ENCODE measurements at places on chromosomes 3 and 15. TPM values are rescaled to one million over a fixed set of nuclear protein-coding genes. Genes with fewer than 3 reads are reported as not detected.
A peak's percentile ranks its signal among the peaks of the same experiment; 100 is the strongest.

Gene NR2F2
- total RNA-seq = 44.2 TPM

Gene KIF15
- total RNA-seq = 14.0 TPM

Gene SCAMP5
- 28.4 TPM for total RNA-seq

Gene MESP1
- 1.5 TPM for total RNA-seq

DNA sequence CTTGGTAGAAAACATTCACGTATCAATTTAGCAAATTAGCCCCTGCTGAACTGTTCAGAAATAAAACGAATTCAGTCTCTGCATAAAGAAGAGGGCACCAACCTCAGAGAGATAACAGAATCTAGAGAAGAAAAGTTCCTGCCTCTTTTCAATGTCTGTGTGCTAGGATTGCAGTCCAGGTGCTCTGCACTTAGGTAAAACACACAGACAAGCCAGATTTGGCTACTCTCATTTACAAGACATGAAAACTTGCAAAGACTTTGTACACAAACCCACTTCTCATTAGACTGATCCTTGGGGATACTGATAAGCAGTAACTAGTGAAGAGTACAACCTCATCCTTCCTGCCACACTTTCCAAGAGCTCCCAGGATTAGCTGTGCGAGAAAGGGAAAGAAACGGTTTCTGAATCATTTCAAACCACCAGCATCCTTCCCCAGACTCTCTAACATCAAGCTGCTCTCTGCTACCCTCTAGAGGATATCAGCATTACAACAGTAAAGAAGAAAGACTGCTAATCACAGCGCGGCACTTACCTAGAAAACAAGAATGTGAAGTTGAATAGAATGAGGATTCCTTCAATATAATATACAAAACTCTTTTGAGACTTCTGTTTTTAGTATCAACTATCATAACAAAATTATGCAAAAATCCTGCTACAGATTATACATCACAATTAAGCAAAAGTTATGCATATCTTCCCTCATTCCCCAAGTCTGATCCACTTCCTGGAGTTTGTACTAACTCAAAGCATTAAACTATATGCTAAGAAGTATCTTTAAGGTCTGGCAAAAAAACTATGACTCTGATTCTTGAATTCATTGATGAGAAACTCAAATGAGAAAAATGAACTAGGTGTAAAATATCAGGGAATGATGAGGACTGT, 306.4 kb downstream of the MAGI1 start:
- H3K4me1 ChIP-seq = no peaks in the 10 kb centered on the region
- peak overlapping the region; percentile 10 for H3K27ac ChIP-seq
- H3K4me3 ChIP-seq = no peak overlapping the region
- peak; percentile 83 for DNase-seq
- no peaks in the 10 kb centered on the region for H3K36me3 ChIP-seq

- no peaks in the 10 kb centered on the region for H3K36me3 ChIP-seq
- no peak overlapping the region for H3K27ac ChIP-seq
- no peaks in the 10 kb centered on the region for H3K4me1 ChIP-seq
- no peaks in the 10 kb centered on the region for H3K27me3 ChIP-seq
Measured at GRCh38 chr15:50235794-50236193, 29.7 kb downstream of the HDC start.

- no peaks in the 10 kb centered on the region for H3K36me3 ChIP-seq
- H3K4me1 ChIP-seq = no peaks in the 10 kb centered on the region
- no peak overlapping the region for H3K27ac ChIP-seq
- no peak for DNase-seq
Measured at GRCh38 chr3:32703491-32703972, 18.5 kb downstream of the CNOT10 start.

- DNase-seq = no peak
Measured at GRCh38 chr15:89972085-89972484, 29.0 kb upstream of the ZNF710 start.

DNA sequence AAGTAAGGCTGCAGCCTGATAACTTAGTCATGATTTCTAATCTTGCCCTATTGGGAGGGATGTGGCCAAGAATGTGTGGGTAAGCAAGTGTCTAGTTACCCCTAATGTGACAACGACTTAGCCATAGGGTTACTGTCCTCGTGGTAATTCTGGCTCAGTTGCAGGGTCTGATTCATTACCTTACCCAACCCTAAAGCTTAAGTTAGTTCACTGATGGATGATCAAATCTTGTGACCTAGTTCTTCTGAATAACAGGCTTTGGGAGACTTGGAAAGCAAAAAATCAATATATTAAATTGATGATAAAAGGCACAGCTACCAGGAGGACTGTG, 1.6 kb upstream of the INTS14 start:
- no peak overlapping the region for H3K27ac ChIP-seq
- peaks cover 23% of the 10 kb centered on the region for H3K4me1 ChIP-seq
- no peak overlapping the region for H3K4me3 ChIP-seq
- no peak for DNase-seq
- no peaks in the 10 kb centered on the region for H3K27me3 ChIP-seq

GRCh38 chr15:95025924-95026728, 794.8 kb downstream of the MCTP2 start:
- no peaks in the 10 kb centered on the region for H3K36me3 ChIP-seq
- no peak for DNase-seq
- no peaks in the 10 kb centered on the region for H3K27me3 ChIP-seq
- H3K4me1 ChIP-seq = no peaks in the 10 kb centered on the region

GRCh38 chr3:127792541-127793292, 29.6 kb downstream of the MGLL start:
- DNase-seq = no peak
- no peaks in the 10 kb centered on the region for H3K27me3 ChIP-seq
- H3K4me3 ChIP-seq = no peak overlapping the region
- H3K4me1 ChIP-seq = peaks cover 37% of the 10 kb centered on the region
- H3K36me3 ChIP-seq = peaks cover 2% of the 10 kb centered on the region
- peak overlapping the region; percentile 54 for H3K27ac ChIP-seq

GRCh38 chr3:61563313-61564271, 2.2 kb downstream of the PTPRG start:
- DNase-seq = no peak
- peak overlapping the region; percentile 93 for H3K27ac ChIP-seq
- peak overlapping the region; percentile 70 for H3K4me3 ChIP-seq
- peaks cover 33% of the 10 kb centered on the region for H3K4me1 ChIP-seq

GRCh38 chr15:63896336-63897115, 62.8 kb upstream of the HERC1 start:
- no peaks in the 10 kb centered on the region for H3K27me3 ChIP-seq
- H3K4me1 ChIP-seq = peaks cover under 1% of the 10 kb centered on the region
- no peak overlapping the region for H3K4me3 ChIP-seq
- no peak for DNase-seq

DNA sequence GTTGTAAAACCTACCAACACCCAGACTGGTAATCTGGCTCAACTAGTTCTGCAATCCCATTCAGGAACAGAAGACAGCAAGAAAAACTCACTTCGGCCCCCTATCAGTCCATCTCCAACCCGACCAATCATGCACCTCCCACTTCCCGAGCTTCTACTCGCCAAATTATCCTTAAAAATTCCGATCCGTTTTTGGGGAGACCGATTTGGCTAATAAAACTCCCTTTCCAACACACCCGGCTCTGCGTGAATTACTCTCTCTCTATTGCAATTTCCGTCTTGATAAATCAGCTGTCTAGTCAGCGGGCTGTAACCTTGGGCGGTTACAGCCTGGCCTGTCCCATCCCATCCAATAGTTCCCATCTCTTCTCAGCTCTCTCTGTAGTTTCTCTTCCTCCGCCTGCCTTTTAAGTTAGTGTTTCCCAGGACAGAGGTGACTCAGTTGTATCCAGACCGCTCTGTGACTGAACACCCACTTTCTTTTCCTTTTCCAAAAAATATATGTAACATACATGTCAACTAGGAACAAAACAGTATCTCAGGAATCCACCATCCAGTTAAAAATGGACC, 780 bp upstream of the ACAD9 start:
- peak overlapping the region; percentile 95 for H3K4me3 ChIP-seq
- H3K36me3 ChIP-seq = peaks cover 11% of the 10 kb centered on the region
- H3K4me1 ChIP-seq = peaks cover 15% of the 10 kb centered on the region
- H3K27me3 ChIP-seq = no peaks in the 10 kb centered on the region

GRCh38 chr15:51617886-51618285, 4.7 kb downstream of the DMXL2 start:
- H3K4me1 ChIP-seq = peaks cover 2% of the 10 kb centered on the region
- H3K36me3 ChIP-seq = no peaks in the 10 kb centered on the region
- no peak overlapping the region for H3K4me3 ChIP-seq
- no peaks in the 10 kb centered on the region for H3K27me3 ChIP-seq

GRCh38 chr3:58414538-58415197, 19.0 kb downstream of the PDHB start:
- H3K4me3 ChIP-seq = no peak overlapping the region
- H3K27ac ChIP-seq = no peak overlapping the region
- peak; percentile 78 for DNase-seq
- peaks cover 34% of the 10 kb centered on the region for H3K36me3 ChIP-seq
- H3K4me1 ChIP-seq = peaks cover 4% of the 10 kb centered on the region
- no peaks in the 10 kb centered on the region for H3K27me3 ChIP-seq

- peaks cover 15% of the 10 kb centered on the region for H3K36me3 ChIP-seq
- H3K4me1 ChIP-seq = peaks cover 42% of the 10 kb centered on the region
- H3K27me3 ChIP-seq = no peaks in the 10 kb centered on the region
Measured at GRCh38 chr3:47283591-47284364, 1.0 kb downstream of the KLHL18 start.

- H3K36me3 ChIP-seq = no peaks in the 10 kb centered on the region
- no peak overlapping the region for H3K4me3 ChIP-seq
- DNase-seq = no peak
- H3K27ac ChIP-seq = no peak overlapping the region
- H3K4me1 ChIP-seq = peaks cover 46% of the 10 kb centered on the region
- peaks cover 2% of the 10 kb centered on the region for H3K27me3 ChIP-seq
Measured at GRCh38 chr15:70252951-70253320, 155.2 kb upstream of the TLE3 start.

DNA sequence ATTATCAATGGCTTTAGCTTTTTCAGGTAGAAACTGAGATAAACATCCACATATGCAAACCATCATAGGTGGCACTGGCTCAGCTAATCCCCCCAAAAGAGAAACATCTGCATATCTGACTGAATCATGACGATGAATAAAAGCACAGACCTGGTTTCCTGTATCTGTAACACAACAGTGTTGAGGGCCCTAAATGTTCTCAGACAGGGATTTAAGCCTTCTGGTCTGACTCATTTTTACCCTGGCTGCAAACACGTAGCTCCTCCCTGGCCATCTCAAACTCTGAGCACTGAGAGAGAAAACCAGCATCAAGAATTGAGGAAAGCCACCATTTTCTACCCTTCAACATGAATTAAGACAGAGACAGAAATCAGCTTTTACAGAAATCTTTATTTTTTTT, 35.2 kb downstream of the GLB1 start:
- no peaks in the 10 kb centered on the region for H3K4me1 ChIP-seq
- no peak for DNase-seq
- no peaks in the 10 kb centered on the region for H3K27me3 ChIP-seq
- H3K36me3 ChIP-seq = peaks cover 29% of the 10 kb centered on the region
- H3K27ac ChIP-seq = no peak overlapping the region
- H3K4me3 ChIP-seq = no peak overlapping the region

DNA sequence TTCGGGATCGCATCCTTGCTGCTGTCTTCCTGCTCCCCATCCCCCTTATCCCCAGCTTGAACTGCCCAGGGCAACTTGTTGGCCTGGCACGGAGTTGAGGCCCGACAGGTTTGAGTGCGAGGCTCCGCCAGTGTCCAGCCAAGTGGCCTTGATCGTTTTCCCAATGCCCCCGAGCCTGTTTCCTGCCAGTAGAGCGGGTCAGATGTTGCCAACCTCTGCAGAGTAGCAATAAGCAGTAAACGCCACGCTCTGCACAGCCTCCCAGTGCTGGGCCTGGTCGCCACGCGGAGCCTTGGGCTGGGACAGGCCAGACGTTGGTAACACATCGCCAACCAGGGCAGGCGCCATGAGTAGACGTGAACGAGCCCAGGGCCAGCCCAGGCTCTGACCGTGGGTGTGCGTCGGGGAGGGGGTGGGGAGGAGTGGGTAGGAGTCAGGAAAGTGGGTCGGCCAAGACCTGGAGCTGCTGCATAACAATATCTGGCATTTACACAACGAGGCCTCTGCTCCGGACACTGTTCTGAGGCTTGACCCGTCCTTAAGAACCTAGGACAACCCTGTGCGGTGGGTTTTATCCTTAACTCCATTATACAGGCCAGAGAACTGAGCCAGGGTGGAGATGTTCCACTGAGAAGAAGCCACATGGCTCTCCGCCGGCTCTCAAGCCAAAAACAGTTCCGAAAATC, 444 bp upstream of the ABHD14A start:
- H3K4me3 ChIP-seq = peak overlapping the region; percentile 83
- peaks cover 22% of the 10 kb centered on the region for H3K36me3 ChIP-seq
- H3K4me1 ChIP-seq = peaks cover 47% of the 10 kb centered on the region
- DNase-seq = no peak

DNA sequence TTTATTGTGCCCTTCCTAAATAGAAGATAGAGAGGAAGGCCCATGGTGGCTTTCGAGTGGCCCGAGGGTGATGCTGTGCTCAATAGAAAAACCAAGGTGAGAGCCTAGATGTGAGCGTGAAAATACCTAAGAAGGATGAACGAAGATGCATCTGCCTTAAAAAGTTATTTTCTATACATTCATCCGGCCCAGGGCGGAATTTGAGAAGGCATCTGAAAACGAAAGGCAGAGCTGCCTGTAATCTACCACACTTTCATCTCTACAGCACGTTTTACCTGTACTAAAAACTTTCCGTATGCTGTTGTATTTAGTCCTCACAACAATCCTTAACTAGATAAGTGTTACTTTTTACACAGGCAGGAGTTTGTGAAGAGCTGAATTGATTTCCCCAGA, 1.4 kb downstream of the DUT start:
- no peak for DNase-seq
- no peak overlapping the region for H3K27ac ChIP-seq
- no peaks in the 10 kb centered on the region for H3K27me3 ChIP-seq
- H3K4me3 ChIP-seq = peak overlapping the region; percentile 97
- peaks cover 7% of the 10 kb centered on the region for H3K4me1 ChIP-seq

DNA sequence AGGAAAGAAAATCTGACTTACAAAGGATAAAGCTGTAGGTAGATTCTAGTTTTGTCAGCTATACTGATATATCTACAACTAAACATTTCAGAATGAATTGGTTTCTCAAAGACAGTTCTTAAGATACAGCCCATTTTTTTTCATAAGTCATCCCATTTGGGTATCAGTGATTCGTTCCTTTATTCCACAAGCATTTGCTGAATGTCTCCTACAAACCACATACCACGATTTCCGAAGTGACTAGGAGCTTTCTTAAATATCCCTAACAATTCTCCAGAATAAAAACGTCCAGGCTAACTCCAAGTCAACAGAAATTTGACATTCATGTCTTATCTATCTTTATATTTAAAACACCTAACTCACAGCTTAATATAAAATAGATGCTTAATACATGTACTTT, 59.8 kb downstream of the TP53BP1 start:
- no peak overlapping the region for H3K4me3 ChIP-seq
- no peaks in the 10 kb centered on the region for H3K27me3 ChIP-seq
- H3K27ac ChIP-seq = no peak overlapping the region
- H3K4me1 ChIP-seq = no peaks in the 10 kb centered on the region
- DNase-seq = no peak

DNA sequence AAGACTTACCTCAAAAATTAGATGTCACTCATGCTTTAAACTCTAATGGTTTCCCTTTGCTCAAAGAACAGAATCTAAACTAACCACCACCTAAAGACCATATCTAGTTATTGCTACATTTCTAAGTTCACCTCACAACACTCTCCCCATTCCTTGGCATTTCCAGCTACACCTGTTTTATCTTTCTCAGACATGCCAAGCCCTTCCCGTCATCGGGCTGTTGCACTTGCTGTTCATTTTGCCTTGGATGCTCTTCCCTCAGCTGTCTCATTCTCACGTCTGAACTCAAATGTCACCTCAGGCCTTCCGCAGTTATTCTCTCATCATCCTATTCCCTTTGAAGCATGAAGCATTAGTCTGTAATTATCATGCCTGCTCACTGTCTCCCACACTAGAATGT, 1.1 kb upstream of the ACTR8 start:
- H3K4me1 ChIP-seq = peaks cover 5% of the 10 kb centered on the region
- H3K27ac ChIP-seq = no peak overlapping the region
- DNase-seq = no peak

All from spinal cord (tissue), 10 donors.